ENCODE measurements at places on chromosomes 5 and 9.

DNA sequence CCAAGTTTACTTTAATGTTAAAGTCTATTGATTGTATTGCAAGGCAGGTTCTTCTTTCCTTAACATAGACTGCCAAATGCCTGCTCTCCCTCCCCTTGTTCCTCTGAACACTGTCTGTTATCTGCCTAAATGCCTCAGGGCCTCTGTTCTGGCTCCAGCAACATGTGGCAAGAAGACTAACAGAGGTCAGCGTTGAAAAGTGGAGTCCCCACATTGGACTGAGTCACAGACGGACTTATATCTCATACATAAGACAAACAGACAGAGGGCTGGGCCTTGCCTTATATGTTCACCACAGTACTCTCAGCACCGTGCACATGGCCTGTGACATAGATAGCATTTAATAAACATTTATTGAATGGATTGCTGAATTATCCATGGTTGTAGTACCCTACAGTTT lies 91.4 kb downstream of the TSSK1B start:
- no peaks in the 10 kb centered on the region for H3K4me1 ChIP-seq
- no peak overlapping the region for H3K27ac ChIP-seq
- no peaks in the 10 kb centered on the region for H3K36me3 ChIP-seq

GRCh38 chr5:149162401-149163084 lies 21.2 kb downstream of the ABLIM3 start:
- no peak overlapping the region for H3K27ac ChIP-seq
- no peak for DNase-seq
- H3K4me3 ChIP-seq = no peak overlapping the region
- no peaks in the 10 kb centered on the region for H3K4me1 ChIP-seq
- no peaks in the 10 kb centered on the region for H3K36me3 ChIP-seq

- H3K4me1 ChIP-seq = peaks cover 51% of the 10 kb centered on the region
- DNase-seq = peak; percentile 88
- peak overlapping the region; percentile 99 for H3K27ac ChIP-seq
- H3K36me3 ChIP-seq = peaks cover 3% of the 10 kb centered on the region
- peak overlapping the region; percentile 68 for H3K4me3 ChIP-seq
- no peaks in the 10 kb centered on the region for H3K27me3 ChIP-seq
Measured at GRCh38 chr5:50667653-50668595, 1.5 kb downstream of the PARP8 start.

DNA sequence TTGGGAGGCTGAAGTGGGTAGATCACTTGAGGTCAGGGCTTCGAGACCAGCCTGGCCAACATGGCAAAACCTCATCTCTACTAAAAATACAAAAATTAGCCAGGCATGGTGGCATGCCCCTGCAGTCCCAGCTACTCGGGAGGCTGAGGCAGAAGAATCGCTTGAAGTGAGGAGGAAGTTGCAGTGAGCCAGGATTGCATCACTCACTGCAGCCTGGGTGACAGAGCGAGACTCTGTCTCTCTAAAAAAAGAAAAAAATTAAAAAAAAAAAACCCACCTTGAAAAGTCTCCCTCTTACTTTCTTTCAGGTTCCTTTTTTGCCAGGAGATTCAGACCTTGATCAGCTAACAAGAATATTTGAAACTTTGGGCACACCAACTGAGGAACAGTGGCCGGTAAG lies 34.2 kb downstream of the CDK7 start:
- no peak overlapping the region for H3K4me3 ChIP-seq
- no peaks in the 10 kb centered on the region for H3K4me1 ChIP-seq
- no peaks in the 10 kb centered on the region for H3K27me3 ChIP-seq
- DNase-seq = no peak
- no peak overlapping the region for H3K27ac ChIP-seq

DNA sequence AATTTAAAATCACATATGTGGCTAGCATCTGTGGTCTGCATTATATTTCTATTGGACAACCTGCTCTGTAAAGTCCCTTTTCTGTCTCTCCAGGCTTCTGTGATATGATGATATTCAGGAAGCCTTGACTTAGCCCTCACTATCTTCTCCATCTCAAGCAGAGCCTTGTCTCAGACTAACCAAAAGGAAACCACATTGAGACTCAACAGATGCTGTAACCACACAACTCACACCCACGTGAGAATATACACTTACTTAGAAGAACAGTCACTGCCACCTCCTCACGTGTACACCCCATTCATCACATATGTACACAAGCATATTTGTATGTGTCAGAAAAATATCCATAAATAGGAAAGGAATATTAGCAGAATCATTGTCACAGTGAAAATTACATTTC lies 33.6 kb downstream of the HTR4 start:
- H3K27ac ChIP-seq = no peak overlapping the region
- DNase-seq = peak; percentile 39
- H3K4me1 ChIP-seq = peaks cover 19% of the 10 kb centered on the region
- H3K36me3 ChIP-seq = no peaks in the 10 kb centered on the region
- no peaks in the 10 kb centered on the region for H3K27me3 ChIP-seq
